ENCODE measurements at places on chromosomes 3 and 15.

- DNase-seq, result no peak
Measured at GRCh38 chr15:33067456-33067855, 127.1 kb downstream of the FMN1 start.

DNA sequence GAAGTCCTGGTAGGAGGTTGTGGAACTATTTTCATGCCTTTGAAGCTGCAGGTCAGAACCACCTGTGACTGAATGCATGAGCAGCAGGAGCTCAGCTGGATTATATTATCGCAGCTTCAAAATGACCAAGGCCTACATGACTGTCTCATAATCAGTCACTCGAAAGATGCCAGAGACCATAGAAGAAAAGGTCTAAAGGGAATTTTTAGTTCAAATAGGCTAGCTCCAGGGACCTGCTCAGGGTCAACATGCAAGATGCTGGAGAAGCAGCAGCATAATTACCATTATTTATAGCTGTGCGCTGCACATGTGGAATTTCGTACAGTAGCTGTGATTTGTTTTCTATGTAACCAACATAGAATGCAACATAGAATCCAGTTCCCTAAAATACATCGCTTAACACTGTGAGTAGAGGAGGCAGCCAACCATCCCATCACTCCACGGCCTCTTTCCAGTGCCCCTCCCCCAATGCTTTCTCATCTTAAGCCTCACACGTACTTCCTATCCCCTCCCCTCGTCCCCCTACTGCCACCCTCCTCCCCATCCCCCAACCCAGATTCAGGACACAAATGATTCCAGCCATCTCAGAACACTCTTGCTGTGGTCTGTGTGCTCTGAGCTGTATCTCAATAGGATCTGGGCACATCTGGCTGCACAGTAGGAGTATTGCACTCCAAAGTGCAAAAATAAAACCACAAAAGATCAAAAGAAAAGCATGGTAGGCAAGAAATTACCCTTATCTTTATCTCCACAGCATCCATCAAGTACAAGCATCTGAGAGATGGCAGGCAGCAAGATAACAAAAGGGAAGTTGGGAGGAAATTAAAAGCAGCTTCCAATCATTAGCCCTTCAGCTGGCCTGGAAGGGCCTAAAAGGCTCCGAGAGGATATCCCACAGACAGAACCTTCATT lies 352.8 kb upstream of the SEMA6D start:
- DNase-seq, result no peak

DNA sequence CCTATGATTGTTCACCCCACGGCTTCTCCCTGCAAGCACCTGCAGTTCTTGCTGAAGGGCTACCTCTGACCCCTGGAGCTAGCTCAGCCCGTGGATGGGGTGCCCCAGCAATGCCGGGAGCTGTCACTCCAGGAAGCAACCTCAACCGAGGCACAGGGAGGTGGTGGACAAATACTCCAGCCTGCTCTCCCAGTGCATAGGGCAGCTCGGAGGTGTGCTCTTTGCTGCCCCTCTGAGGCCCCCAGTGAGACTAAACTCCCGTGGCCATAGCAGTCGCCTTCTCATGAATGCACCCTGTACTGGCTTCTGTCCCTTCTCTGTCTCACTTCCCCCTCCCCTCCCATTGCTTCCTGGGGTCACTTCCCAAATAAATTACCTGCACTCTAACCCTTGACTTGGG lies 48.5 kb downstream of the LINGO1 start:
- DNase-seq, result no peak

DNA sequence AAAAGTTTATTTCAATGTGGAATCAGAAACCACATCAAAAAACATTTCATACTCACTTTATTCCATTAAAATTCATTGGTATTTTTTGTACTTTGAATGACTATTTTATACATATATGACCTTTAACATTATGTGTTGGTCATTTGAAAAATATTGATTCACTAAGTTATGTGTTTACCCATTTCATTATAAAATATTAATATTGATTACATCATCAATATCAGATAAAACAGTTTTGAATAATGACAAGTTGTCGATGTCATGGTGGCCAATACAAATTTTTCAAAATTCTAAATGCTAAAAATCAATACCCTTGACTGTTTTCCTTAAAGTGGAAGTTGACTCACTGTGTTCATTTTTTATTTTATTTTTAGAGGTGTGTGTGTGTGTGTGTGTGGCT lies 239.7 kb upstream of the ROBO1 start:
- no peak for DNase-seq

DNA sequence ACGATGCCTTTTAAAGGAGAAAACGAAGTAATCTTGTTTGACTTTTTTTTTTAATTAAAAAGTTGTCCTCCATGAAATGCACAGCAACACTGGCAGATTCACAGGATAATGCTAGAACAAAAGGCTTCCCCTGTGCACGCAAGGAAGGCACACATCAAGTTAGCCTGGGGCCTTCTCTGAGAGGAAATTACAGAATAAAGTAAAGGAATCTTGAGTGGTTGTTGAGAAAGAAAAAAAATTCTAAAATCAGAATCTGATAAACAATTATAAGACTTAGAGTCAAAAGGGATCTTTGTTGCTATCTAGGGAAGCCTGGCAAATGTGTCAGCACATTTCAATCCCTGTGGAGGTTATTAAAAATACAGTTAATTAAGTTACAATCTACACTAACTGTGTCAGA lies 946.0 kb downstream of the IGSF11 start:
- no peak for DNase-seq

GRCh38 chr3:40108643-40109042 lies 200.9 kb upstream of the EIF1B start:
- no peak for DNase-seq

Data from T follicular helper cell (primary cell).